ENCODE measurements at places on chromosomes 12 and 14. TPM values are rescaled to one million over a fixed set of nuclear protein-coding genes. Genes with fewer than 3 reads are reported as not detected.

The RERGL gene
- 0.44 TPM for total RNA-seq

The IRAK3 gene
- 3.9 TPM for total RNA-seq

The MSI1 gene
- total RNA-seq: 229 TPM

The IGF1 gene
- not detected for total RNA-seq

The KRT75 gene
- not detected for total RNA-seq

The PLEKHD1 gene
- 1.3 TPM for total RNA-seq

The PRPH gene
- 2,189 TPM for total RNA-seq

The HHIPL1 gene
- 0.47 TPM for total RNA-seq

The ESPL1 gene
- total RNA-seq: 5.1 TPM

The KHNYN gene
- 28.9 TPM for total RNA-seq

DNA sequence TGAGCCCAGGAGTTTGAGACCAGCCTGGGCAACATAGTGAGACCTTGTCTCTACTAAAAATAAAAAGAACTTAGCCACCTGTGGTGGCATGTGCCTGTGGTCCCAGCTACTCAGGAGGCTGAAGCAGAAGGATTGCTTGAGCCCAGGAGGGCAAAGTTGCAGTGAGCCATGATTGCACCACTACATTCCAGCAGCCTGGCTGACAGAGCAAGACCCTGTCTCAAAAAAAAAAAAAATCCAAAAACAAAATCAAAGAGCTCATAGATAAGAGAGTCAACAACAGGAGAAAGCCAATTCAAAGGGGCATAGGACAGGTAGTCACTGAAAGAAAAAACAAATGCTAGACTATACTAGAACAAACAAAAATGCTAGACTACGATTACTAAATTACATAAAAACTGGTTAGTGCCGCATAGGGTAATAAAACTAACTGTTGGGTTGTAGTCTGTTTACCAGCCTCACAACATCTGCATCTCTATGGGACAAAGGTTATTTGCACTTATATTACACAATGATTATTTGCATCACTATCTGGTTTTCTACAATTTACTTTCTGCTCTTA, 16.6 kb upstream of the EEA1 start:
- DNase-seq: no peak

GRCh38 chr12:25194214-25194613, 746 bp downstream of the DNAI7 start:
- DNase-seq: no peak

GRCh38 chr14:49905989-49906388, 13.1 kb downstream of the ARF6 start:
- no peak for DNase-seq

GRCh38 chr12:122363782-122364181, 58.7 kb downstream of the CLIP1 start:
- DNase-seq: no peak

DNA sequence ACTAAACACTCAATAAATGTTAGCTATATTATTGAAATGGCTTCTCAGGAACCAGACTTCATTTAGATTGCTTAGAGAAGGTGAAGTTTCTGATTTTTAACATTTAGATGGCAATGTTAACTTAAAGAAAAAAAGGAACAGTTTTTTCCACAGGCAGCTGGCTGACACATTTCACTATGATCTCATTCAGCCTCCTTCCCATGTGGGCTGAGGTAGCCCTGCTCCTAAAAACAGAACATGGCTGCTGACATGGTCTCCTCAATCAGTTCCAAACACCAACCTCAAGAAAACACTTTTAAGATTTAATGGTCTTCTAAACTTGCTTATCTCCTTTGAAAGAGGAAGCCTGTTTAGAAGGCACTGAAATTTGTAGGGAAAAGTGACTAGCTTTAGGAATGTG, 23.8 kb downstream of the GNS start:
- no peak for DNase-seq

DNA sequence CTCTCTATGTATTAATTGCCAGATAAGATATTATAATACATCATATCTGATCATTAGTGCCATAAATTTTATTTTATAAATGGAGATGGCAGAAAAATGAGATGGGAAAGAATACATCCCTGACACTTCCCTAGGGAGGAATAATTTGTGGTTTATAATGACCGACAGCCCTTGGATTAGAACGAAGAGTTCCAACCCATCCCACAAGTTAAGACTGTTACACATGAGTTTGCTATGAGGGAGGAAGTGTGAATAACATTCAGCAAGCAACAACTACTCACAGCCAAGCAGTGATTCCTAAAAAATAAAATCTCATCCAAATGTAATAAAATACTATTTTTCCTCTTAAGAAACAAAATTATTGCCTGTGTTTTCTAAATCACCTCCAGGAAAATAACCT, 299.0 kb downstream of the CCDC91 start:
- DNase-seq: no peak

DNA sequence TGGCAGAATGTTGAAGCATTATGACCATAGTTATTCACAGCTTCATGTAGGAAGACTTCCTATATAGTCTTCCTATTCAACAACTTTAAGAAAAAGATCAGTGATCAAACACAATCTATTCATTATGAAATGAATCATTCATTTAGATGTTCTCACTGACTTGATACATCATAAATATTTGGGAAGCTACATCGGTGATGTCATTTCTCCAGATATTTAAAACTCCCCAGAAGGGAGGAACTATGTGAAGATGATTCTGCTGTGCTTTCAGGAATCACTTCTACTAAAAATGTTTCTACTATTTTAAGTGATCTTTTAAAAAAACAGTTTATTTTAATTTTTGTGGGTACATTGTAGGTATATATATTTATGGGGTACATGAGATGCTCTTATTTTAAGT, 316.4 kb downstream of the BCAT1 start:
- DNase-seq: no peak

DNA sequence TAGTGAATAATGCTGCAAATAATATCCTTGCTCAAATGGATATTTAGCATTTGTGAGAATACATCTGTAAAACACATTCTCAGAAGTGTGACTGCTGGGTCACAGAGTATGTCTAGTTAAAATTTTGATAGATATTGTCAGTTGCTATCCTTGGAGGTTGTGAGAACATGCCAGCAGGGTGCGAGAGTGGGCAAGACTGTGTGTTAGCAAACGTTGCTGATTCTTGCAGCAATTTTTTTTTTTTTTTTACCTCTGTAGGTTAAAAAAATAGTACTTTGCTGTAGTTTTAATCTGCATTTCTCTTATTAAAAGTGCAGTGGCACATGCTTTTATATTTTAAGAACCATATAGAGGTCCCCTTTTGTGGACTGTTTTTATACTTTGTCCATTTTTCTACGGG, 4.5 kb upstream of the NYNRIN start:
- no peak for DNase-seq

DNA sequence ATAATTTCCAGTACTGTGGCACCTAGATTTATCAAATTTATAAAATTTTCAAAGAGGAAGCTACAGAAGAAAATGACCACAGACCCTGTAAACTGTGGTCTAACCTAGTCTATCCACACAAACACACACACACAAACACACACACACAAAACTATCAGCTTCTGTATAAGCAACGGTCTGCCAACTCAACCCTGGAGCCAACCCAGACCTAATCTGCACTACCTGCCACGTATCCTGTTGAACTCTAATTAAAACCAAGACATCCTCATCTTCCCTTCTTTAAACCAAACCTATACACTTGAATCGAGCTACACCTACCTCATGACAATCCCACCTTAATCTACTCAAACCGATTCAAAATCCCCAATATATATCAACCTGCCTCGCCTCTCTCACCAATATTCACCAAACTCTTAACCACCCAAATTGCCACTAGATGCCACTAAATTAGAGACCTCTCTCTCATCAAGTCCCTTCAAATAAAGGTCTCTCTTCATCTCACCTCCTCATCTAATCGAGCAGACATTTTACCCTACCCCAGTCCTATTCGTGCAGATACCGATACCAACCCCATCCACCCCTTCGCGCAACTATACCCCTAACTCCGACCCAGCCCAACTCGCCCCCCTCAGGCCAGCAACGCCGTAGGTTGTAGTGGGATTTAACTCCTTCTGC, 808 bp downstream of the ACIN1 start:
- DNase-seq: peak; percentile 83

DNA sequence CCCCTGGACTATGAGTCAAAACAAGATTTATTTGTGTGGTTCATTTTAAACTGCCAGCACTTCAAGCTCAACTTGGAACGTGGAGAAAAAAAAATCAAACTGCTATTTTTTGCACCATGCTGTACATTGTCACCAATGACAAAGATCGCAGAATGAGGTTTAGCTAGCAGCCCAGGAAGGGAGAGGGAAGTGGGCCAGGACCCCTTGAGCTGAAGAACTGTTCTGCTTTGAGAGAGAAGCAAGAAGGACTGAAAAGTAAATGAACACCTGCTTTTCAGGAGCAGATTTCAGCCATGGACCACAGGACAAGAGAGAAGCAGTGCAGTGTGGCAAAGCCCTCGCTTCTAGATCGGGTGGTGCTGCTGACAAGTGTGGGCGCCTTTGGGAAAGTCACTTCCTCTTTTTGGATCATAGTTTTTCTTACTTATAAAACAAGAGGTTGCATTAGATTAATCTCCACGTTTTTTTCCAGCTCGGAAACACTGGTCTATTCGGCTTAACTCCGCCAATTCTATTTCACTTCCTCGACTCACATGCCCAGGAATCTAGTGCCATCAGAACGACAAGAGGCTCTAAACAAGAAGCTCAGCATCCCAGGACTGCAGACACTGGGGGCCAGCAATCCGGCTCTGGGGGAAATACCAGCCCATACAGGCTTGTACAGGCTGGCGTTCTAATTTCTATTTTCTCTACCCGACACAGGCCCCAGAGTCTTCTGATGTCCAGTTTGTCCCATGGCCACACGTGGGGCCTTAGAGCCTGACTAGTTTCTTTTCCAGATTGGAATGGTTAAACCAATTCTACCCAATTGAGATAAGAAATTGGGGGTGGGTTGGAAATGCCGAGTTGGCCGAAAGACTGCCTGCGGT, 129.9 kb downstream of the CRACR2A start:
- no peak for DNase-seq

GRCh38 chr14:81033698-81034240, 78.3 kb downstream of the TSHR start:
- DNase-seq: no peak

- no peak for DNase-seq
Observed at GRCh38 chr12:84605983-84606382, 306.6 kb downstream of the SLC6A15 start.

DNA sequence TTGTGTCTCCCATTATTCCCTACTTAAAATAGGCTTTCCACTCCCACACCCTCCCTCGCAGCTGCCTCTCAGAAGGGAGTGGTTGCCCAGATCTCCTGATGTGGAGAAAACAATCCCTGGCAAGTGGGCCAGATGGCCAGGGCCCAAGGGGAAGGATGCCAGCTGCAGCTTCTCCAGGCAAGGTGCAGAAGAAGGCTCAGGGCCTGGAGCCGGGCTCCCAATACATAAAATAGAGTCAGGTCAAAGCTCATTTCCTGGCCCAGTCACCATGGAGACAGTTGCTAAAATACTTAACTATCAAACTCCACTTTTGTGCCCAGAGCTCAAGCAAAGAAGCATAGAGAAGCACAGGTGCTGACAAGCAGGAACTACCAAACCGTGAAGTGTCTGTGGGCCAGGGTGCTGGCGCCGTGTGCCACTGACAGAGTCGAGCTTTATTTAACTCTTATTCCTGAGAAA, 45.7 kb upstream of the ITPR2 start:
- DNase-seq: peak; percentile 29

DNA sequence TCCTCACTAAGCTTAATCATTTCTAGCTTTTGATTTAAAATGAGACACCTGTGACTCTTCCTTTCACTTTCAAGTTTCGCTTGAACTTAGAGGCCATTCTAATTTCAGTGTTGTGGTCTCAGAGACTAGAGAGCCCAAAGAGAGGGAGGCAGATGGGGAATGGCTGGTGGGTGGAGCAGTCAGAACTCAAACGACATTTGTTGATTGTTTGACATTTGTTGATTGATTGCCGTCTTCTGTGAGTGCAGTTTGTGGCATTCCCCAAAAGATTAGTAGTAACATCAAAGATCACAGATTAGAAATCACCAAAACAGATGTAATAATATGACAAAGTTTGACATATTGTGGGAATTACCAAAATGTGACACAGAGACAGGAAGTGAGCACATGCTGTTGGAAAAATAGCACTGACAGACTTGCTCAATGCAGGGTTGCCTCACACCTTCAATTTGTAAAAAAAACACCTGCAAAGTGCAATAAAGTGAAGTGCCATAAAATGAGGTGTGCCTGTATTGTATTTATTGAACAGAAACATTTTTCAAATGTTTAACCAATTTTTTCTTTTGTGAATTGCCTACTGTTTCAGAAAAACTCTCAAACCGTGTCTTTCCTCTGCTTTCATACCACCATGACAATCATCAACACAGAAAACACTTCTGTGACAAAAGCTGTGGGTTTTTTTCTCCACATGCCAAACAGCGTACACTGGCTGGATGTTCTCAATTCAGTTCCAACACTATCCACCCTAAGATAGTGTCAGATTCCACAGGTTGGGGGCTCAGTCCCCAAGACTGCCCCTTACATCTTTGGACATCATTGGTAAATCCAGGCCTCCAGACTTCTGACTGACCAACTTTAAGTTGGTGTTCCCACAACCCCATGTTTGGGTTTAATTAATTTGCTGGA, 376.3 kb upstream of the RGS6 start:
- DNase-seq: no peak

GRCh38 chr12:127273626-127274025, 993.3 kb upstream of the TMEM132C start:
- DNase-seq: no peak

DNA sequence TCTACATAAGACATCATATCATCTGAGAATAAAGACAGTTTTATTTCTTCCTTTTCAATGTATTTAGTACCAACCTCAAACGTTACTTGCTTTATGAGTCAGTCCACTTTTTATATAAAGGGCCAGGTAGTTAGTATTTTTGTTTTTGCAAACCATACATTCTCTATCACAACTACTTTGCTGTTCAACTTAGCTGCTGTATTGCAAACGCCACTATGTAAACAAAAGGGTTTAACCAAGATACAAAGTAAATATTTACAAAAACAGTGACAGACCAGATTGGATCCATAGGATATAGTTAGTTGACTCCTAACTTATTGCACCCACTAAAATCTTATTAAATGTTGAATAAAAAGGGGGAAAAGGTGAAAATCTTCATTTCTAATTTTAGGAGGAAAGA, 87.7 kb upstream of the FOXG1 start:
- no peak for DNase-seq

DNA sequence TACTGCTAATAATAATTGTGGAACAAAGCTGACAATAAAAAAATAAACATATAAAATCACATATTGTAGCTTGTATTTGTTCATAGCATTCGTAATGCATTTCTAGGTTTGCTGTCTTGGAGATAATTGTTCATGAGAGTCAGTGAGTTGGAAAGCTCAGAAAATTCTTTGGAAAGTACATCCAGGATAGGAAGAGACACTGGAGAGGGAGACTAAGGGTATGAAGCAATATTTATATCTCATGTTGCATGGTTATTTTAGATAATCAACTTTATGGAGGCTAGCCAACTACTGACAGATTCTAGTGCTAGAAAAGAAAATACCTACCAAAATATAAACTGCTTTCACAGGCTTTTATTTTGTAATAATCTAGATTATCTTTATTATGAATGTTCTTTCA, 1095.2 kb downstream of the FSCB start:
- no peak for DNase-seq

- DNase-seq: no peak
Observed at GRCh38 chr12:8697120-8697475, 693 bp upstream of the RIMKLB start.

Measured in glutamatergic neuron (in vitro differentiated cells).